ENCODE measurements at places on chromosomes 6 and 20.

- no peak for DNase-seq
These were observed 207.7 kb upstream of the GJE1 start for GRCh38 chr6:141925001-141925400.

DNA sequence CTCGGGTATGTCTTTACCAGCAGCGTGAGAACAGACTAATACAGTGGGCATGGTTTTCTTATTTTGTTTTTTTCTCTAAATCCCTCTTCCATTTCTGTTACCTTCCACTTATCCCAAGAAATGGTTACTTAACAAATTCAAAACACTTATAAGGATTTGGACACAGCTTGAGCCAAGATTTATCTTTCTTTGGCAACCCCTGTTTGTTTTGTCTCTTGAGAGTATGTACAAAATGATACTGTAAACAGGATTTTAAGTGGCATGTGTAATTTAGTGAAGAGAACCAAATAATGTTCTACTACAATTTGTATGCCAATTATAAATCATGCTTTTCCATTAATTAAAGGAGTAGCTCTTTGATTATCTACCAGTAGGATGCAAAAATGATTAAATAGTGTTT, 51.4 kb downstream of the PPP1R14C start:
- DNase-seq, result no peak

GRCh38 chr6:165119231-165120020, 190.0 kb downstream of the C6orf118 start:
- DNase-seq, result no peak

DNA sequence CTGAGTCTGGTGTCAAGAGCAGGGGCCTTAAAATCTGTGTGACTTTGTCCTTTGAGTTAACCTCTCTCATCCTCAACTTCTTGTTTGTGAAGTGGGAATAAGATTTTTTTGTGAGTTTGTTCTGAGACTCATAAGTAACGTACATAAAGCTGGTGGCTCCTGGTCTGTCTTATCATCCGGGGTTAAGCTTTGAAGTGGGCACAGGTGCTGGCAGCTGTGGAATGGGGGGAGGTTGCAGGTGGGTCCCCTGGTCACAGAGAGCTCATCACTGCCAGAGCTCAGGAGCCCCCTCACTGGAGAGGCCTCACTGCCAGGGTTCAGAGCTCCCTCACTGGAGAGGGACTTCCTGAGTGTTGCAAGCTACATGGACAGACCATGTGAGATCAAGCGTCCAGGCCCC, 174.1 kb downstream of the NRN1 start:
- DNase-seq, result no peak

DNA sequence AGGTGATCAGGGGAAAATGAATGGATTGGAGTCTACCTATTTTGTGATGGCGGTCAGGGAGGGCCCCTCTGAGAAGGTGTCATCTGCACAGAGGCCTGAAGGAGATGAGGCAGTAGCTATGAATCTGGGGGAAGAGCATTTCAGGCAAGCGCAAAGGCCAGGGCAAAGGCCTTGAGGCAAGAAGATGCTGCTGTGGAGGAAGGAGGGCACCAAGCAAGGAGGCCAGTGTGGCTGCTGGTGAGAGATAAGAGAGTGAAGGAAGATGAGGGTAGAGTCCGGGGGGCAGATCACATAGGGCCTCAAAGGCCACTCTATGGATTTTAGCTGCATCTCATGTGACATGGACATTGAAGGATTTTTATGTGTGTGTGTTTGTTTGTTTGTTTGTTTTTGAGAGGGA, 20.6 kb upstream of the CSNK2A1 start:
- DNase-seq, result peak; percentile 24

DNA sequence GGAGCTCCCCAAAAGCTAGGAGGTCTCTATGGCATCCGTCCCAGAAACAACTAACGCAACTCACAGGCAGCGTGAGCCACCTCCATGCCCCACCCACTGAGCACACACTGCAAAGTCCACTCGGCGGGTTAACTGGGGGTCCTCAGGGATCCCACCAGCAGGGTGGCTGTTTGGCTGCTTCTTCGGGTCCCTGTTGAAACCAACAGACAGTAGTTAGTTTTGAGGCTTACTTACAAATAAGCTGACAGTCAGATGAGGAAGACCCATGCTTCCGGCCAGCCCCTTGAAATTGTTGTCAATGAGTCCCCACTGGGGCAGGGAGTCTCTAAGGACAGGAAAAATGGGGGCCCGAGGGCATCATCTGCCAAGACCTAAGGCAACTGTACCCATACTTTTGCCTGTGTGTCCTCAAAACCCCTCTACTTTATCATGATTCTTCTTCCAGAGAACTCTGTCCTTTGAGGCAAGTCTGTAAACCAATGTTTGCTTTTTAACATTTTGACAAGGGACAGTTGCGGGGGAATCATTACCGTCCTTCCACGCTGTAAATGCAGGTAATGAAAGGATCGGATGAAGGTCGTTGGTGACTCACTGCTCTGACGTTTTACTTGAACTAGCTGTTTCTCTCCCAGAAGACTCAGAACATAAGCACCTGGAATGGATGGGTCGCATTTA, 2.2 kb upstream of the PCK1 start:
- no peak for DNase-seq

GRCh38 chr6:108959972-108960582, 111.9 kb downstream of the ARMC2 start:
- no peak for DNase-seq

DNA sequence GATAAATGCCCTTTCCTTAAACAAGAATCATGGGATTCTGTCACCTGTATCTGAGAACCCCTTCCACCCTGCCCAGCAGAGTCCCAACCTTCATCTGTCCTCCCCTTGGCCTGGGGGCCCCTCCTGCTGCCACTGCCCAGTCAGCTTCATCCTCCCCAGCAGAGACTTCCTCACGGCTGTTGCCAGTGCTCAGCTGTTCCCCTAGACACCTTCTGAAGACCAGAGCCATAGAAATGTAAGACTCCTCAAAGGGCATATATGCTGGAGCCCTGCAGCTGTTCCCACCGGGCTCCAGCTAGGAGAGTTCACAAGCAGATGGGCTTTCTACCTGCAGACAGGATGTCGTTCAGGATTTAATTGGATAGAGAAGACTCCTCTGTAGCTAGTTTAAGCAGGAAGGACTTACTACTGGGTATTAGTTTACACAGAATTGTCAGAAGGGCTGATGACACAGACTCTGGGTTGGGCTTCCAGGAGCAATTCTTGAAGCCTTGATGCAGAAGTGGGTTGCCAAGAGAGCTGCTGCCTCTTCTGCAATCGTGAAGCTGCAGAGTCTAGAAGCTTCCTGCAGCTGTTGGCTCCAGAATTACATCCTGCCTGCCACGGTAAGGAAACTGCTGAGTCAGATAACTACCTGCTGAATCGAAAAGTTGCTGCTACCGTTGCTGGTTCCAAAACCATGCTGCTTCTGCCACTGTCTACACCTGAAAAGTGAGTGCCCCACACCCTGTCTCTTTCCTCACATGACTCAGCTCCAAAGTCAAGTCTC, 57.1 kb upstream of the MLN start:
- no peak for DNase-seq

GRCh38 chr6:135250751-135251497, 69.8 kb downstream of the MYB start:
- peak; percentile 67 for DNase-seq
